ENCODE measurements at places on chromosomes 11 and 22.

GRCh38 chr11:69667619-69668604 lies 7.2 kb downstream of the LTO1 start:
- DNase-seq = no peak

- DNase-seq = no peak
These were observed 86.0 kb downstream of the USP35 start for GRCh38 chr11:78274739-78275138.

DNA sequence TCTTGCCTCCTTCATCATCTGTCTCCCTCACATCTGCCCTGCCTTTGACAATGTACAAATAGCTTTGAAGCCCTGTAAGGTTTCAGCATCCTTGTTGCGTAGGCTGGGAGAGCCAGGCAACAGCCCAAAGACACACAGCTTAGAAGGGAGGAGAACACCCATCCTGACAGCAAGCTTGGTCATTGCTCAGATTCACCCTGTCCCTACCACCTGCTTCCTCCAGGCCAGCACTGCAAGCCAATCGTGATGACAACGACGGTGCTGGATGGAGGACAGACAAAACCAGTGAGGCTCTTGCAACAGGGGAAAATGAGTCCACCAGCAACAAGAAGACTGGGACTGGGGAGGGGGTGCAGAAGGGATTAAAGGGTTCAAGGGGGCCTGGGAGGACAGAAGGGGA lies 32.9 kb upstream of the CD5 start:
- DNase-seq = no peak

- peak; percentile 71 for DNase-seq
These were observed 8.2 kb upstream of the CCDC88B start for GRCh38 chr11:64331569-64332371.

DNA sequence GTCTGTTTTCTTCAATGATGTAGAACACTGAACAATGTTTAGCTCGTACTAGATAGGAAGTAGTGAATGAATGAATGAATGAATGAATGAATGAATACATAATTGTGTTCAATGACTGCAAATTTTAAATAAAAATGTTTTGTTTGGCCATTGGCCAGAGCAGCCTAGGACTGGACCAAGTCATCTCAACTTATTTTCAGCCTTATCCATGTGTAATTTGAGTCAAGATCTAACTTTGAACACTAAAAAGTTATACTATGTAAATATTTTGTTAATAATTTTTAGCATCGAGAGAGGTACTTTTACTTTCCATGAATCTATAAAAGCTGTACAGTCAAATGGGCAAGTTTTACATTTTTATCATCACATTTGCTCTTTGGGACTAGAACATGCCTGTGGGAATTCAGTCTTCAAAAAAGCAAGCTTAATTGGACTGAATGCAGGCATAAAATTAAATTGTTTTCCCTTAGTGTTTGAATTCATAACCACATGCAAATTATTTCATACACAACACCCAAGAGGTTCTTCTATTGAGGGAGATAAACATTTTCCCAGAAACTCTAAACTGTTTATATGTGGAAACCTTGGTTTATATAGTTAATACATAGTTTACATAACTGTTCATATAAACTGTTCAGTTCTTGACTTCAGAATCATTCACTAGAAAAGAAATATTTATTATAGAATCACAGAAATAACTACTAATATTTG lies 222.1 kb upstream of the ANO3 start:
- no peak for DNase-seq

DNA sequence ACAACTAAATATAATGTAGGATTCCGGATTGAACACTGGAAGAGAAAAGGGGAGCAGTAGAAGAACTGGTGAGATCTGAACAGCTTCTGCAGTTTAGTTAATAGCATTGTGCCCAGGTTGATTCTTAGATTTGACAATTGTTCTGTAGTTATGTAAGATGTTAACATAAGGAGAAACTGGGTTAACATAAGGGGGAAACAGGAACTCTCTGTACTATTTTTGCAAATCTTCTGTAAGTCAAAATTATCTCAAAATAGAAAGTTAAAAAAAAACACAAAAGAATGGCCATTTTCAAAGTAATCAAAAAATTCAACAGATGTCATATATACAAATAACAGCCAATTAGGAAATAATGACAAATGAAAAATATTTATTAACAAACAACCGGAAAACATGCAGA lies 18.7 kb upstream of the LRP5 start:
- no peak for DNase-seq

GRCh38 chr11:111124724-111125123 lies 120.8 kb upstream of the POU2AF2 start:
- no peak for DNase-seq

Data from stimulated activated CD4-positive, alpha-beta T cell treated with anti-CD3 and anti-CD28 coated beads, Interleukin-4, amount 100 ng/mL, for 24 hours (primary cell).